ENCODE measurements at places on chromosomes 12 and 14.

DNA sequence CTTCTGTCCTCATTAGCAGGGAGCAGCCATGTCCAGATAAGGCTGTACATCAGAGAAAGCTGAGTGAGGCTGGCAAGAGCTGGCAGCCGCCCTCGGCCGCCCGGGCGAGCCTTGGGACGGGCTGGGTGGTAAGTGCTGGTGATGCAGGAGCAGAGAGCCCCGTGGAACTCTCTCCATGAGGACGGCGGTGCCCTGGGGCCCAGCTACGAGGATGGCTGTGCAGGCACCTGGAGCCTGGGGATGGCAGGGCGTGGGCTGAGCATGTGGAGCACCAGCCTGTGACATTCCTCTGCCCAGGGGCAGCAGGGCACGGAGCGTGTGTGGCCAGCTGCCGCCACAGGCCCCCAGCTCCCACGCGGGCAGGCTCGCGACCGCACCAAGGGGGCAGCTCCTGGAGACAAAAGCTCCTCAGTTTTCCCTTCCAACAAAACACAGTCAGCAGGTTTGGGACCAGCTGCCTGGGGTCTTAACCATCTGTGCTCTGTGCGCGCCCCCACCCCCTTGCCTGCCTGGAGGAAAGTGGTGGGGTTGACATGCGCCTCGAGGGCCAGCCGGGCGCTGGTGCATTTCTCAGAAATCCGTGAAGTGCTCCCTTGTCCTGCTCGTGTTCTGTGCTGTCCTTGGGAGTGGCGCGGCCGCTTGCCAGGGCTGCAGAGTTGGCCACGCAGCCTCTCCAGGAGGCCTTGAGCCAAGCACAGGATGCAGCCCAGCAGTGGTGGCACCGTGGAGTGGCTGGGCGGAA, 21.4 kb downstream of the PACS2 start:
- DNase-seq = peak; percentile 67

GRCh38 chr14:106083082-106083481, 556.7 kb downstream of the TMEM121 start:
- no peak for DNase-seq

- DNase-seq = no peak
Observed at GRCh38 chr14:56046546-56046945, 71.7 kb upstream of the PELI2 start.

- DNase-seq = no peak
Observed at GRCh38 chr14:53528185-53528671, 375.1 kb upstream of the DDHD1 start.

DNA sequence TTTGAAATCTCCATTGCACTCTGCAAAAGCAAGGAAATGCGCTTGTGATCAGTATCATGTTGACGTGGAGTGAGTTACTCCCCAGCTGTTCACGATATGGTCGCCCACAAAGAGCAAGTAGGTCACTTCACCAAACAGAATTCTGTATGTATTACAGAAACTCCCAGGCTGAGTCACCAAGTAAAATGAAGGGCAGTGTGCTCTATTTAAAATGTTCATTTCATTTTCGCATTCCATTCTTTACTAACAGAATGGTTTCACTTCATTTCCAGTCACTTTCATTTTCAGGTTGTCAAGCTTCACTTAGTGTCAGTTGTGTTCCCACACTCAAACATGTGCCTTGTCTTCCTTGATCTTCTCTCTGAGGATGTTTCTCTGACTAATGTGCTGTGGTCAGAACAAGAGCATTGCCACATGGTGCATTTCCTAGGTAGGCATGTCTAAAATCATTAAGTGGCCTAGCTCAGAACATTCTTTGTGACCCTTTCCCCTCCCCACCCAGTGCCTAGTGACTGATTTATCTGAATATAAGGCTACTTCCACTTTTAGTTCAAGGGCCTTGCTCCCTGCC, 391.2 kb downstream of the RAD51B start:
- no peak for DNase-seq

GRCh38 chr14:87526731-87527130, 466.3 kb downstream of the GALC start:
- no peak for DNase-seq

DNA sequence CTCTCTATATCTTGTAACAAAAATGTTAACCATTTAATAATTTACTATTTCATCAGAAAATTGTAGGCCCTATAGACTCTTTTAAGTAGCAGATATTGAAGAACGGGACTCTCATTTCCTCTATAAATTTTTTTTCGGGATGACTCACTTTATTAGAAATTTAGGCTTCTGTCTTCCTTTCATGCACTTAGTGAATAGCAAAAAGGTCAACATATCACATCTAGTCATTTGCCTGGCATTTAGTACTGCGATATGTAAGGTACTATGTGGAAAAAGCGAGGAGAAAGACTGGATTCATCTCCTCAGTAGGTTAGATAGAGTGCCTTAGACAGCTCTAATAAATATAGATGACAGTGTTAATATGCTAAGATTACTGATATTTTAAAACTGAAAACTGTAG, 166.3 kb upstream of the PTPRQ start:
- DNase-seq = no peak

- no peak for DNase-seq
Observed at GRCh38 chr14:92532490-92533163, 19.0 kb downstream of the RIN3 start.

- peak; percentile 17 for DNase-seq
Observed at GRCh38 chr12:131916306-131917138, 12.6 kb upstream of the PUS1 start.

DNA sequence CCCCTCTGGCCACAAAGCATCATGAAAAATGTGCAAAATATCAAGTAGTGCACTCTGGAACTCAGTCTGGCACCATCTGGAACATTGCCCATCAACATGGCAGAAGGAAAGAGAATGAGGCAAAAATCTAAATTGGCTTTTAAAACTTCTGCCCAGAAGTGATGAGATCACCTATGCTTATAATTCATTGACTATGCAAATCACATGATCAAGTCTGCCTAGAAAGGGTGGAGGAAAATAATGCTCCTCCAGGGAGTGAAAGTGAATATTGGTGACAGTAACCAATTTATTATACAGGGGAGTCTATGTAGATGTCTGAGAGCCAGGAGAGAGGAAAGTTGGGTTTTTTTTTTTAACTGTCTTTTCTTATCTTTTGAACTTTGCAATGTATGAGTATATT, 73.3 kb upstream of the HIF1A start:
- no peak for DNase-seq

DNA sequence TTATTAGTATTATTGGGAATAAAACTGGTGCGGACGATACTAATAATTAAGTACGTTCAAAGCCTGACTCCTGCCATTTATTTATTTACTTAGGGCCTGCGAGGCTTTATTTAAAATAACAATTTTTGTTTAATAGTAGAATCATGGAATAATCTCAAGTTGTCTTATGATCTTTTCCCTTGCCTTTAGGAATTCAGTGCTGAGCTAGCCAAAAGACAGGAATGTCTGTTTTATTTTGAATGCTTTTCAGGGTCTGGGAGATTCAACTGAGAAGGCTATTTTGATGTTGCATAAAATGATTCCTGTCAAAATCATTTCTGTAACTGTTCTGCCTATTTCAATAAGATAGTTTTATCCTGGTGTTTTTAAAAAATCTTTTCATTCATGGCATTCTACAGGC, 489.8 kb downstream of the EGLN3 start:
- no peak for DNase-seq

GRCh38 chr12:13177373-13177772, 19.2 kb upstream of the EMP1 start:
- no peak for DNase-seq

DNA sequence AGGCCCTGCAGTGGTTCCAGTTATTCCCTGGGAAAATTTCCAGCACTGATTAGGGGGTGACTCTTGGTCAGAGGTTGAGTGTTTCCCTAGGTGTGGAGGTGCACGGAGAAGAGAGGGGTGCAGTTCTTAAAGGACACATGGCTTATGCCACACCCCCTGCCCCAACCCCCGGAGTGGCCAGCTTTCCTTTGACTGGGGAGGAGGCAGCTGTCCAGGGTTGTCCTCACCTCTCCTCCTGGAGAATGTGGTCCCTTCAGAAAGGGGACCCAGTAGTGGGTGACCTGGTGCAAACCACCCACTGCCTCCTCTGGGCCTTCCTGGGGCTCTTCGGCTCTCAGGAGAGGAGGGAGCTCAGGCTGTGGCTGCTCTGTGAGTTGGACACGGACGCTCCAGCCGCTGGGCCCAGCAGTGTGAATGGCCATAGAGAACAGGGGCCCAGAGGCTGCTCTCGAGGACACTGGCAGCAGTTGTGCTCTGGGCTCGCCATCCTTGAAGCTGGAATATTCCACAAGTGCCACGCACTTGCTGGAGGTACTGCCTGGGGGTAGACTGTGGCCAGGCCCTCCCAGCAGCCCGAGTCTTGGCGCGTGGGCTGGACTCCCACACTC, 13.6 kb downstream of the PACS2 start:
- DNase-seq = no peak

- peak; percentile 94 for DNase-seq
Observed at GRCh38 chr12:124655698-124656516, 88.5 kb upstream of the NCOR2 start.
